ENCODE measurements at places on chromosomes 12 and 14.

DNA sequence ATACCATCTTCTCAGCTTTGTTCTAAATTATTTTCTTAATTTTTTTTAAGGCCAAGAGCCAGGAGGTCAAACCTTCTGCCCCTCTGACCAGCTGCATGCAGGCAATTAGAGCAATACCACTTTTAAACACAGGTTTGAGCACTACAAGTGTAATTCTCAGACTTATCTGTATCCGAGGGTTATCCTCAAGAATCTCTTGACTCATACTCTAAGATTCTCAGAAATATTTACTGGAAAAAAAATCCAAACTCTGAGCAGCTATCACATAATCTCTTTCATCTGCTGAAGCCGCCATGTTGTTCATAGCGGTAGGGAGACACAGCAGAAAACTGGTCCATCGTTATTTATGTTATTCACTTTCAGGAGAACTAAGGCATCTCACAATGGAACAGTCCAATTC is 27.4 kb upstream of the PTHLH start:
- no peak for DNase-seq

- no peak for DNase-seq
Observed at GRCh38 chr12:104490850-104491249, 34.1 kb downstream of the CHST11 start.

DNA sequence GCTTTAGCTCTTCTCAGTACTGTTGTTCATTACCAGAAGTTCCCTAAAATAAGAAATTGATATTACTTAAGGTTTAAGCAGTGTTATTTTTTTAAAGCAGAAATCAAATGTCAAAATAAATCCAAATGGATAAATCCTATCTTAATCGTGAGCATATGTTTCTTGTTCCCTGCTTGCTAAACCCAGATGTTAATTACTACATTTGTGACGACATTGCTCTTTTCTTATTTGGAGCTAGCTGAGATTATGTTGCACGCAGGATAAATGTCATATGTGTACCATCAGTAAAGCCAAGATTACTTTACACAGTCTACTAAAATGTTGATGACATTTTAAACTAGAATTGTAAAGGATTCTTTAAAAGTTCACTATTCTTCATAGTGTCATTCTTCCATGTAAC is 157.5 kb downstream of the PLCZ1 start:
- no peak for DNase-seq

GRCh38 chr12:29710104-29710503 is 73.6 kb downstream of the TMTC1 start:
- peak; percentile 36 for DNase-seq

- no peak for DNase-seq
Observed at GRCh38 chr12:23703051-23703450, 246.4 kb downstream of the SOX5 start.

DNA sequence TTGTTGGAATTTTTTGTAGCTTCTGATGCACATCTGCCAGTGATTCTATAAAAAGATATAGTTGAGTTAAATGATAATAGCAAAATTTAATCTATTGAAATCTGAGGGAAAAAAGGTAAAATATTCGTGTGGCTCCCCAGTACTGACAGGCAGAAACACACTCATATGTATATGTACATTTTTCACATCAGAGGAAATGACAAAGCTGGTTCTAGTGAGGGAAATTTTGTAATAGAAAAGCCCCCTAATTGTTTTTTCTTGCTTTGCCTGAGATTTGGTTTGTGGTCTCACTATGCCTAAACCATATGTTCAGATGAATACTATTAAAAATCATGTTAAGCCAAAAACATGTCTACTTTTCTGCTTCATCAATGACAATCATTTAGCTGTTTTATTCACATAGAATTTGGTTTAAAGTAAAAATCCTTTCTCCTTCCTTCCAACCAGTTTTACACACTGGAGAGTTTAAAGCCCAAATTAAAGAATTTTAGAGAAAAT is 203.5 kb downstream of the ANO6 start:
- no peak for DNase-seq

- no peak for DNase-seq
Observed at GRCh38 chr14:75066691-75067090, 2.8 kb upstream of the ZC2HC1C start.

- DNase-seq, result no peak
Observed at GRCh38 chr12:130199581-130200390, 37.5 kb downstream of the FZD10 start.

DNA sequence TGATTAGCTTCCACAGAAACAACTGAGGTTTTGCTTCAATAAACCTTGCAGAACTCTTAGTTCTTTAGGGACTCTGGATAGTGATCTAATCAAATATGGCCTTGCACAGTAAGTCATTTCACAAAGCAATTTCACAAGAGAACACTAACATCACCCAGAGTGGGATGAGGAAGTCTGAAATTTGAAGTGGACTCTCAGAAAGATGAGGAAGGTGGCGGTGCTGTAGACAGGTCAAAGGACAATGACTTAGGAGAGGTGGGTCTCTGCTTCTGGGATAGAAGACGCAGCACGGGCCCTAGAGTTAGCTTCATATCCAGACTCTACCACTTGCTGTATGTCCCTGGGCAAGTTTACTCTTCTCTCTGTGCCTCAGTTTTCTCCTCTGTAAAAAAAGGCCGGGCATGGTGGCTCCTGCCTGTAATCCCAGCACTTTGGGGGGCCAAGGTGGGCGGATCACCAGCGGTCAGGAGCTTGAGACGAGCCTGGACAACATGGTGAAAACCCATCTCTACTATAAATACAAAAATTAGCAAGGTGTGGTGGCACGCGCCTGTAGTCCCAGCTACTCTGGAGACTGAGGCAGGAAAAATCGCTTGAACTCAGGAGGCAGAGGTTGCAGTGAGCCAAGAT is 18.9 kb downstream of the FOS start:
- DNase-seq, result no peak

DNA sequence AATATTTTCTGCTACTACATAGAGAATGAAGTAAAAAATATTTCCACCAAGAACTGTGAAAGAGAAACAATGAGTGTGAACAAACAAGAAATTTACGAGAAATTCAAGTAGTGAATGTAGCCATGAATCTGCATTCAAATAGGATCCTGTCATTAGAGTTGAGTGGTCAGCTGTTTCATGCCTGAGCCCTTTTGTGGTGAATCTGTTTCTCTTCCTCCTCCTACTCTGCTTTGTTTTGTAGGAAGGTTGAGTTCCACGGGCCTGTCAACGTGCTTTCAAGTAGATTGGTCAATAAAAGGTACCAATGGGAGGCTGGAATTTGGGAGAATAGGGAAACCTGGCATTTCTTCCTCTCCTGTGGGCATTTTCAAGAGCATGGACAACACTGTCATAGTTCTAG is 1749.6 kb upstream of the FLRT2 start:
- no peak for DNase-seq

DNA sequence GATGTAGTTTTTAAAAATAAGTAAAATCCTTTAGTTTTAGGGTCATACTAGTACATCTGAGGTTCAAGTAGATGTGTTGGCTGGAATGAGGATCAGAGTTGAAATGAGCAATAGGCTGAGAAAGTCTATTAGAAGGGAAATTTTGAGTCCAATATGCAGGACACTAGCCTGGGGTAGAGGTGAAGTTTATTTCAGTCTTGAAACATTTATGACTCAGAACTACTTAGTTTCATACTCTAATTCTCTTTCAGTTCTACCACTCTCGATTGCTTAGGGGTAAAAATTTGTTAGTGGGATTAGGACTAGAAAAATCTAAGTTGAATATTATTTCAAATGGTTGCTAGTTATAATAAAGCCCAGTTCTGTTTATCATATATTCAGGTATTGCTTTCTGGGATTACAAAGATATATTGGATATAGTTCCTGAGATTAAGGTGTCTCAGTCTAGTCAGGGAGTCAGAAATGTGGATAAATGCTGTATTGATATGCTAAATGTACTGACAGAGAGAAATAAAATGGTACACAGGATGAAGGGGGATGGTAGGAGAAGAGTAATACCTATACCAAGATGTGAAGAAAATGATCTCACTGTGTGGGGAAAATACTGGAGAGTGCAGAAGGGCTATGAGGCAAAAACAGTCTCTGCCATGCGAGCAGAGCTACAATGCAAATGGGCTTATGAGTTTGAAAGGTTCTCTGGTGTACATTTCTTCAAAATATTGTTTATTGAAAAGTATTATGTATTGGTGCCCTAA is 395.8 kb upstream of the FBXO33 start:
- no peak for DNase-seq

DNA sequence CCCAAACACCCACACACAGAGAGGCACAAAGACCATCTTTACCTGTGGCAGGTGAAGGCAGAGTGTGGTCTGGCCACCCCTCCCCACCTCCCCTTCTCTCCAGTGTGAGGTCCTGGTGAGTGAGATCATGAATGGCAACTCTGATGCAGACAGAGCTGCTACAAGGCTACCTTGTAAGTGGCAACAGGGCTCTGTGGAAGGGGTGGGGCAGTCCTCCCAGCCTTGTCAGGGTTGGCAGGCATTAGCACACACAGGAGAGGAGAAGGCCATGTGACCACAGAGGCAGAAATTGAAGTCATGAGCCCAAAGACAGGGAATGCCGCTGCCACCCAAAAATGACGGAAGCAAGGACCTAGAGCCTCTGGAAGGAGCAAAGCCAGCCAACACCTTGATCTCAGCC is 30.7 kb downstream of the VWF start:
- no peak for DNase-seq

DNA sequence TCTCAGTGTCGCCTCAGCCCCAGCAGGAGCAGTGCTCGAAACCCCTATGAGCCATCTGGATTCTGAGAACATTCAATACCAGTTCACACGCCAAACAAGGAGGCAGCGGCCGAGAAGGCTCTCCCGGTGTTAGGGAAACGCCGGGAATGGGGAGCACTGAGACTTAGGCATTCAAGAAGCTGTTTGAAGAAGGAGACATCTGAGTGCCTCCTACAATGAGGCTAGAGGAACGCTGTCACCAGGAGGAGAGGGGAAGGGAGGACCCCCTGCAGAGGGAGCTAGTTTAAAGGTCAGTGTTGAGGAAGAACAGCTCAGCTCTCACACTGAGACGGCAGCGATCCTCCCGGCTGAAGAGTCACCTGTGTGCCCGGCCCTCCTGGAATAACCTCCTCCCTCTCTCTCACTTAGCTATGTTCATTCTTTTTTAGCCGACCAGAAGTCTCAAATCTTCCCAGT is 69.9 kb downstream of the SERPINA3 start:
- no peak for DNase-seq

- peak; percentile 66 for DNase-seq
Observed at GRCh38 chr14:105414456-105415371, 4.9 kb upstream of the MTA1 start.

GRCh38 chr14:91207008-91207407 is 37.5 kb downstream of the GPR68 start:
- DNase-seq, result no peak

- DNase-seq, result no peak
Observed at GRCh38 chr14:38611928-38612327, 356.0 kb upstream of the CLEC14A start.

- DNase-seq, result no peak
Observed at GRCh38 chr12:34395056-34396005, 373.0 kb downstream of the ALG10 start.

DNA sequence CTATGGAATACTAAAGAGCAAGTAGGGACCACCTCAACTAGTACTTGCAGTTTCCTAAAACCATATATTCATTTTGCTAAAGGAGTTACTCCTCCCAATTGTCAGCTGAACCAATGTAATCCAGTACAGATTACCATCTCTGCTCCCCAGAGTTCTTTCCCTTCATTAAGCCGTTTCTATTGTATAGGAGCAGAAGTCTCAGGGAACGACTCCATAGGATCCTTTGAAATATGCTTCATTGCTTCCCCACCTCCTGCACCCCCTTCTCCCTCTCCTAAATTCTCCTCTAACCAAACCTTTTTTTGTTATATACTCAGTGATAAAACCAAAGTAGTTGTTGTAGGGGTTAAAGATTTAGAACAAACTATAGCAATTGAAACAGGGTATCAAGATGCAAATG is 30.7 kb upstream of the LALBA start:
- no peak for DNase-seq

DNA sequence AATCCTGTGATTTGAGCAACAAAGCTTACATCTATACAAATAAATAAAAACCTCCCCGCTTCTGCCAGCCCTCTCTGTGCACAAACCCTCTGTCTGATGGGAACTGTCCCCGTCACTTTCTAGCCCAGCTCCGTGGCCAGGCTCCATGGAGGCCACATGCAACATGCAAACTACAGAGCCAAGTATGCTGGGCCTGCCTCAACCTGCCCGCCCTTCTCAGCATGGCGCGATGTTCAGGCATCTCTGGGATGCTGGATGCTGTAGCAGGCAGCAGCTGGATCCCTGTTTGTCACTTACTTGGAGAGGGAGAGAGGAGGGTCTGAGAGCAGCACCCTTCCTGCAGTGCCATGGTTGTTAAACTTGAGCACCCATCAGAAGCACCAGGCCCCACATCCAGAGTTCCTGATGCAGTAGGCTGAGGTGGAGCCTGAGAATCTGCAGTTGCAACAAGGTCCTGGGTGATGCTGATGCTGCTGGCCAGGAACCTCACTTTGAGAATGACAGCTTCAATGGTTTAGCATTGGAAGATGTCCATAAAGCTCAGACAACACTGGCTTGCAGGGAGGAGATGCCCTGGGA is 32.4 kb downstream of the CLMN start:
- no peak for DNase-seq

DNA sequence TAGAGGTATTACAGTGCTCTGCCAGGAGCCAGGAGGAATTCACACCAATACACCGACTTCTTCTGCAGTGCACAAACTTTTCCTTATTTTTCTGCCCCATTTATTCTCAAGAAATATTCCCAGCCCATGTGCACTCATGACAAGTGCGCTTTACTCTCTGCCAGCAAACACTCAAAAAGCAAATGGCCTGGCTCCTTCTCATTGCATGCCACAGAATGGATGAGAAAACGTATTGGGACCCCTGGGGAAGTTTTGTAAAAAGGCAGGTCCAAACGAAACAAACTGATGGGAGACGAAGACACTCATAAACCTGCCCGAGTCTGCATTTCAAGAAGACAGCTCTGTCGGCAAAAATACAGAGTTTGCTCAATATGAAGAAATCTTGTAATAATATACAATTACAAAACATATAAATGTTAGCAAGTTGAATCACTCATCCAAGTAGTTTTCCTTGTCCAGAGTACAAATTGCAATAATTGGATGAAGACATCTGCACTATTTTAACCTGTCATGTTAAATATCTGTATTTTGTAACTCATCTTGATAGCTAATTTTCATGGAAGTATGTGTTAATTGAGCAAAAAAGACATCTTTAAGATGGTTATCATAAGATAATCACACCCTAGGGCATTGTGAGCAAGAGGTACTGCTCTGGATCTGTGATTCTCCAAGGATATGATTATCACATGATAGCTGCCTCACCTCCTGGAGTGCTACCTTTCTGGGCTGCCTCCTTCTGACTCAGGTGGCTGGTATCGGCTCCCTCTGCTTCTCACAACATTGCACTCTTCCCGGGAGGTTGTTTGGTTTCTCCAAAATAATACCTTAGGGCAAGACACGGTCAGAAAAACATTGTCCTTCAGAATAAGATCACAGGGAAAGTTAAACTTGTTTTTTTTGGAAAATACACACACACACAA is 260.8 kb upstream of the G2E3 start:
- no peak for DNase-seq
